ENCODE measurements at places on chromosomes 1 and 21. TPM values are rescaled to one million over a fixed set of nuclear protein-coding genes. Genes with fewer than 3 reads are reported as not detected.
A peak's percentile ranks its signal among the peaks of the same experiment; 100 is the strongest.

GRCh38 chr21:14737284-14737691 is 191.2 kb upstream of the SAMSN1 start:
- no peak overlapping the region for H3K4me3 ChIP-seq
- no peaks in the 10 kb centered on the region for H3K4me1 ChIP-seq

GBP7 gene
- total RNA-seq = not detected

GRCh38 chr1:3809680-3810079 is 13.4 kb upstream of the LRRC47 start:
- H3K4me3 ChIP-seq = no peak overlapping the region
- peaks cover 11% of the 10 kb centered on the region for H3K36me3 ChIP-seq
- no peaks in the 10 kb centered on the region for H3K27me3 ChIP-seq
- no peak overlapping the region for H3K27ac ChIP-seq
- H3K4me1 ChIP-seq = peaks cover 2% of the 10 kb centered on the region

STX12 gene
- 49.0 TPM for total RNA-seq

RYR2 gene
- total RNA-seq = 0.60 TPM

GRCh38 chr1:26768755-26769154 is 19.0 kb upstream of the PIGV start:
- no peak overlapping the region for H3K4me3 ChIP-seq
- no peak for DNase-seq
- H3K27me3 ChIP-seq = no peaks in the 10 kb centered on the region
- peaks cover 71% of the 10 kb centered on the region for H3K36me3 ChIP-seq
- no peak overlapping the region for H3K27ac ChIP-seq

GRCh38 chr1:211145944-211146343 is 12.0 kb upstream of the KCNH1 start:
- no peak for DNase-seq
- no peak overlapping the region for H3K27ac ChIP-seq
- no peak overlapping the region for H3K4me3 ChIP-seq

GPR25 gene
- 0.19 TPM for total RNA-seq

CLCNKA gene
- 7.8 TPM for total RNA-seq

GRCh38 chr1:211376807-211377470 is 50.3 kb downstream of the TRAF5 start:
- H3K27me3 ChIP-seq = no peaks in the 10 kb centered on the region
- no peak for DNase-seq
- H3K4me3 ChIP-seq = no peak overlapping the region
- no peaks in the 10 kb centered on the region for H3K4me1 ChIP-seq

DNA sequence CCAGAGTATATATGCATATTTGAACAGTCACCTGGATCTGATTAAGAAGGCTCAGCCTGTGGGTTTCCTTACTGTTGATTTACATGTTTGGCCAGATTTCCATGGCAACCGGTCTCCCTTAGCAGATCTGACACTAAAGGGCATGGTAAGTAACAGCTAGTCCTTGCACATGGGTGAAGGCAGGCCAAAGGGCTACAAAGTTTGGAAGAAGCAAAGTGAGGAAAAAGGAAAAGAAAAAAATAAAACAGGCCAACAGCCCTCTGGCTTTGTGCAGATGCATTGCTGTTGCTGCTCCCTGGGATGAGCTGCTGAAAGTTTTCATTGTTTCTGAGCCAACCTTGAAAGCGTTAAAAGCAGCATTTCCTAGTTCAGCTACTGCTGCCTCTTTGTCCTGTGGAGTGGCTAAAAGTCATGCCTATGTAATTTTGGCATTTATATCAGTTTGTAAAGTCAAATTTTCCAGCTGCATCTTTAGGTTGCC is 176.5 kb upstream of the HOOK1 start:
- H3K4me3 ChIP-seq = no peak overlapping the region
- no peak overlapping the region for H3K27ac ChIP-seq
- no peaks in the 10 kb centered on the region for H3K27me3 ChIP-seq
- DNase-seq = peak; percentile 93
- no peaks in the 10 kb centered on the region for H3K36me3 ChIP-seq

DNA sequence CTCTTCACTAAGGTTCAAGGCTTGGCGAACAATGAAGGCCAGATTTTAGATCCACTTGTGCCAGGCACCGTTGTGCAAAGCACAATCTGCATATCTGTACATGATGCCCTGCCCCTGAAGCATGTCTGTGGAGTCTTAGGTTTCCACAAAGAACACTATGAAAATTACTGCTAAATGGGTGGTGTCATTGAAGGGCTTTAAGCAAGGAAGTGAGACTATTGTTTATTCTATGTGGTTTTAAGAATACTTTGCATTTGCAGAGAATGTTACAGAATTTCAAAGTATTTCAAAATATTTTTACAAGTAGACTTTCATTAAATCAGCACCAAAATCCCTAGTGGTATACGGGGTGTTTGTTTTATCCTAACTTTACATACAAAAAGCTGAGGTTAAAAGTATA is 8.8 kb downstream of the TSEN15 start:
- H3K4me3 ChIP-seq = no peak overlapping the region
- no peaks in the 10 kb centered on the region for H3K4me1 ChIP-seq
- H3K36me3 ChIP-seq = no peaks in the 10 kb centered on the region
- no peak for DNase-seq
- no peak overlapping the region for H3K27ac ChIP-seq
- no peaks in the 10 kb centered on the region for H3K27me3 ChIP-seq

WASF2 gene
- total RNA-seq = 159 TPM

DNA sequence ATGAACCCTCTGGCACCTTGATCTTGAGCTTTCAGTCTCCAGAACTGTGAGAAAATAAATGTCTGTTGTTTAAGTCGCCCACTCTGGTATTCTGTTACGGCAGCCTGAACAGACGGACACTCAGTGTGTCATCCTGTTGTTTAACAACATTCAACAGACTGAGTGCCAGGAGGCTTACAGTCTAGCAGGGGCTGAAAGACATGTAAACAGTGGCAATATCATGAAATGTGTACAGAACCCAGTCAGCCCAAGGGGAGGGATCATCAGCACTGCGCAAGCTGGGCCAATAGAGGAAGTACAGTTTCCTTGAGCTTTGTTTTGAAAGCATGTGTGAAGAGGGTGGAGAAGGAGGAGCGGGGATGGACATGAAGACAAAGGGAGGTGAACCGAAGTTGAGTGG is 13.6 kb downstream of the DIP2A start:
- no peaks in the 10 kb centered on the region for H3K36me3 ChIP-seq
- no peak overlapping the region for H3K4me3 ChIP-seq
- H3K4me1 ChIP-seq = no peaks in the 10 kb centered on the region
- H3K27me3 ChIP-seq = no peaks in the 10 kb centered on the region
- H3K27ac ChIP-seq = no peak overlapping the region

DNA sequence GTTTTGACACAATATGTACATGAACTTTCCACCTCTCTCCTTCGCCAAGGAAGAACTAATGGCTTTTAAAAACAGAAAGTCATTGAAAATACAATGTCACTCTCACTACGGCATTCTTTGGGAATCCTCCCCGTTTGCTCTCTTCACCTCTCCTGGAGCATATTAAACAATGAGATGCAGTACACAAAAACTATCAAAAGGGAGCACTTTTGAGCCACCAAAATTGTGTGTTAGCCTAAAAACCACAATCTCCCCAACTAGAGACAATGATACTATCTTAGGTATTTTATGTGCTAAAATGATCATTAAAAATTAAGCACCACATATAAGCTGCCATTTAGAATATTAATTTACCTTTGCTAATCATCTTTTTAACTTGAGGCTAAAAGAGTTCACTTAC is 425.5 kb downstream of the KCTD3 start:
- DNase-seq = peak; percentile 63
- no peak overlapping the region for H3K27ac ChIP-seq
- H3K4me3 ChIP-seq = no peak overlapping the region
- no peaks in the 10 kb centered on the region for H3K4me1 ChIP-seq
- H3K27me3 ChIP-seq = no peaks in the 10 kb centered on the region
- no peaks in the 10 kb centered on the region for H3K36me3 ChIP-seq

SLC9C2 gene
- total RNA-seq = 0.72 TPM

- no peaks in the 10 kb centered on the region for H3K4me1 ChIP-seq
- no peaks in the 10 kb centered on the region for H3K36me3 ChIP-seq
- no peak overlapping the region for H3K27ac ChIP-seq
- no peak overlapping the region for H3K4me3 ChIP-seq
Measured at GRCh38 chr1:29825941-29826415, 589.7 kb downstream of the PTPRU start.

NES gene
- 50.7 TPM for total RNA-seq

DNA sequence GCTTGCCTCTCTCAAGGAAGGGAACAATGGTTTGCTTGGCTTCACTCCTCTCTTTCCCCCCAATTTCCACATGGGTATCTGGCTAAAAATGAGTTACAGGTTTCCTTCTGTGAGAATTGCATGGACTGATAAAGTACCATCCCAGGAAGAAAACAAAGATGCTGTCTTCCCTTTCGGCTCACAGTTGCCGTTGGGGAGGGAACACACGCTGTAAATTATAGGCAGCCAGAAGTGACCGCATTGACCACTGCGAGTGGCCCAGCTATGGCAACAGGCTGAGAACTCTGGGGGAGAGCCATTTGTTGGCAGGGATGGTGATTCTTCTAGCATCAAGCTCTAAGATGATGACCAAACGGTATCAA is 2.9 kb downstream of the RUNX1 start:
- no peaks in the 10 kb centered on the region for H3K36me3 ChIP-seq
- H3K27ac ChIP-seq = no peak overlapping the region
- DNase-seq = no peak
- H3K27me3 ChIP-seq = no peaks in the 10 kb centered on the region
- no peak overlapping the region for H3K4me3 ChIP-seq
- peaks cover 5% of the 10 kb centered on the region for H3K4me1 ChIP-seq

DNA sequence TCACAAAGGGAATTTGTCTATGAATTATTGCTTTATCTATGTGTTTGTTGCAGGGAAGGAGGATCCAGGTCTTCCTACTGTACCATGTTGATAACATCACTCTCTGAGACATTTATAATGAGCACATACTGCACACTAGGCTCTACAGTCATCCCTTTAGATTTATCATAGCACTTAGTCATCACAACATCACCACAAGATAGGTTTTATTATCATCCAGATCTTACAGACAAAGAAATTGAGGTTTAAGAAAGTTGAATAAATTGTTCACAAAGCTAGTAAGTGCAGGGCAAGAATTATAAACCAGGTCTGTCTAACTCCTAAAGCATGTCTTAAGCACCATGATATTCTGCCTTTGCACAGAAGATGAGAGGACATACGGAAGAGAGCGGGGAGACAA is 121.1 kb upstream of the ST6GALNAC5 start:
- no peaks in the 10 kb centered on the region for H3K27me3 ChIP-seq
- H3K4me3 ChIP-seq = no peak overlapping the region
- no peaks in the 10 kb centered on the region for H3K36me3 ChIP-seq
- H3K27ac ChIP-seq = no peak overlapping the region
- no peak for DNase-seq

- H3K4me3 ChIP-seq = no peak overlapping the region
- no peaks in the 10 kb centered on the region for H3K27me3 ChIP-seq
- DNase-seq = no peak
- no peak overlapping the region for H3K27ac ChIP-seq
- no peaks in the 10 kb centered on the region for H3K4me1 ChIP-seq
Measured at GRCh38 chr1:210883821-210884220, 250.1 kb downstream of the KCNH1 start.

GRCh38 chr1:57770236-57770635 is 346.4 kb upstream of the DAB1 start:
- no peaks in the 10 kb centered on the region for H3K4me1 ChIP-seq
- no peak overlapping the region for H3K27ac ChIP-seq
- H3K36me3 ChIP-seq = no peaks in the 10 kb centered on the region
- no peak overlapping the region for H3K4me3 ChIP-seq
- no peaks in the 10 kb centered on the region for H3K27me3 ChIP-seq

DNA sequence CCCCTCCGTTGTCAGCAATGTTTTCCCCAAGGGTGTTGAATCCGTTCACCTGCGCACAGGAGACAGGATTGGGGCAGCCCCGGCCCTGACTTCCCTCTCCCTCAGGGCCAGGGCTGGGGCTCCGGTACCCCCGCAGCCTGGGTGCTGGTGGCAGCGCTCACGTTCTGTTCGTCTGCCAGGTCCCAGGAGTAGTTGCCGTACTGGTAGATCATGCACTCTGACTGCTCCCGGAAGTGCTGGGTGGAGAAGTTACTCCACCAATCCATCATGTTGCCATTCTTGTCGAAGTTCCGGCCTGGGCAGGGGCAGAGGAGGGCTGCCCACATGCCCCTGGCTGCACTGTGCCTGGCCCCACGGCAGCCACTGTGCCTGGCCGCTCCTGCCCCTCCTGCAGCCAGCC is 6.1 kb downstream of the PRXL2B start:
- no peak overlapping the region for H3K4me3 ChIP-seq
- peak; percentile 69 for DNase-seq
- no peaks in the 10 kb centered on the region for H3K27me3 ChIP-seq
- H3K4me1 ChIP-seq = no peaks in the 10 kb centered on the region

GRCh38 chr1:112698366-112699310 is 8.3 kb downstream of the RHOC start:
- H3K4me1 ChIP-seq = no peaks in the 10 kb centered on the region
- peak; percentile 66 for DNase-seq
- peak overlapping the region; percentile 93 for H3K27ac ChIP-seq

DNA sequence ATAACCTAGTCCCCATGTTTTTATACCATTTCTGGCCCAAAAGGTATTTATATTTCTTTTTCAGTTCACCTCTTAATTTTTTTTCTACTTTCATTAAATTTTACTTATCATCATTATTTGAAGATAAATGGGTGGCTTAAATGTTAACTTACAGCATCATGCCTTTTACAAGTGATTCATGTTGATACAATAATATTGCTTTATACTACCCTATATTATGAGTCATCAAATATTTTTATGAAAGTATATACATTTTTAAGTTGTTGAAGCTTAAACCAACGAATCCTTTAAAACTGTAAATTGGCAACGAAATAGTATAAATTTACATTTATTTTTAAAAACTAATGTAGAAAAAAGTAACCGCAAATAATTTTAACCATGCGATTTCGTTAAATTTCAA is 207.9 kb downstream of the DPYD start:
- H3K36me3 ChIP-seq = peaks cover 3% of the 10 kb centered on the region
- H3K27ac ChIP-seq = no peak overlapping the region
- no peak overlapping the region for H3K4me3 ChIP-seq
- no peak for DNase-seq
- H3K4me1 ChIP-seq = no peaks in the 10 kb centered on the region
- no peaks in the 10 kb centered on the region for H3K27me3 ChIP-seq

DNASE2B gene
- total RNA-seq = not detected

DNA sequence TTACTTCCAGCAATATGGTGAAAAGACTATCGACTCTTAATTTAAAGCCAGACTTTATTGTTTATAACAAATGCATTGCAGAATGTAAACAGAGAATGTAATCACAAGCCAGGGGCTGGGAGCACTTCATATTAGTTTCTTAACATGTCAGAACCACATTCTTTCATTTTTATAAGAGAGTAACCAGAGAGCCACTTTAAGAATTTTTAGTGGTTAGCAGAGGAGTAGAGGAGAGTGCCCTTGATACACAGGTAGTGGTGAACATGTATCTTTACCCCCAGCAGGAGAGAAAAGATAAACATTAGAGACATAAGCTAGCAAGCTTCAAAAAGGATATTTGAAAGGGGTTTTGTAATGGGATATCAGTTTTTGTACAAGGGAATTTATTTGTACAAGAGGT is 11.1 kb downstream of the AMY2B start:
- no peak overlapping the region for H3K4me3 ChIP-seq
- DNase-seq = no peak
- H3K27ac ChIP-seq = no peak overlapping the region
- no peaks in the 10 kb centered on the region for H3K27me3 ChIP-seq

DDAH1 gene
- 73.1 TPM for total RNA-seq

VPS45 gene
- 41.7 TPM for total RNA-seq

TPTE gene
- not detected for total RNA-seq

- no peaks in the 10 kb centered on the region for H3K27me3 ChIP-seq
- no peak overlapping the region for H3K27ac ChIP-seq
- H3K36me3 ChIP-seq = no peaks in the 10 kb centered on the region
- H3K4me3 ChIP-seq = no peak overlapping the region
- no peak for DNase-seq
Measured at GRCh38 chr1:181015251-181015615, 7.4 kb downstream of the STX6 start.

TAS1R1 gene
- total RNA-seq = not detected

Measured in kidney (tissue), 22 donors.